ENCODE measurements at places on chromosomes 12 and 14. TPM values are rescaled to one million over a fixed set of nuclear protein-coding genes. Genes with fewer than 3 reads are reported as not detected.

The CLEC6A gene
- total RNA-seq: not detected

The HHIPL1 gene
- total RNA-seq: 11.9 TPM

The SLC6A12 gene
- total RNA-seq: 1.4 TPM

The MYO1H gene
- total RNA-seq: not detected

The WNT1 gene
- total RNA-seq: not detected

The CPNE6 gene
- total RNA-seq: not detected

The RTN1 gene
- 52.3 TPM for total RNA-seq

The POTEM gene
- total RNA-seq: not detected

The MGST1 gene
- total RNA-seq: 101 TPM

The APOLD1 gene
- 189 TPM for total RNA-seq

The PITPNM2 gene
- 8.4 TPM for total RNA-seq

The PLA2G1B gene
- total RNA-seq: not detected

The KDM2B gene
- total RNA-seq: 17.3 TPM

The TOMM20L gene
- not detected for total RNA-seq

The DTX1 gene
- 4.5 TPM for total RNA-seq

The PLBD1 gene
- total RNA-seq: 15.2 TPM

The GNB3 gene
- 10.4 TPM for total RNA-seq

The PRPH gene
- total RNA-seq: not detected

The KLRK1 gene
- not detected for total RNA-seq

The TRIM9 gene
- total RNA-seq: 4.2 TPM

The NANOG gene
- not detected for total RNA-seq

The SELPLG gene
- total RNA-seq: 2.6 TPM

The CISTR gene
- total RNA-seq: not detected

The RPL6 gene
- 951 TPM for total RNA-seq

The BDKRB2 gene
- total RNA-seq: 7.9 TPM

The CALM1 gene
- total RNA-seq: 178 TPM

The RNASE3 gene
- total RNA-seq: not detected

The CFAP54 gene
- not detected for total RNA-seq

The NKX2-1 gene
- total RNA-seq: not detected

The NKX2-8 gene
- total RNA-seq: not detected

The LMO3 gene
- total RNA-seq: 20.2 TPM

The MEG3 gene
- total RNA-seq: 105 TPM

The CYP27B1 gene
- total RNA-seq: not detected

The NRIP2 gene
- 9.7 TPM for total RNA-seq

The MUCL1 gene
- not detected for total RNA-seq

The SMIM41 gene
- total RNA-seq: 7.9 TPM

The ETFBKMT gene
- 0.64 TPM for total RNA-seq

The FZD10 gene
- 0.21 TPM for total RNA-seq

The GPRC5D gene
- total RNA-seq: not detected

The NRXN3 gene
- total RNA-seq: 21.0 TPM

The PTPN21 gene
- total RNA-seq: 18.1 TPM

The KRT6C gene
- not detected for total RNA-seq

The RNU4-1 gene
- total RNA-seq: not detected

The ADAM20 gene
- total RNA-seq: 4.6 TPM

The CCDC175 gene
- not detected for total RNA-seq

The TPPP2 gene
- not detected for total RNA-seq

The BRMS1L gene
- 7.7 TPM for total RNA-seq

The ENDOU gene
- not detected for total RNA-seq

The CIROP gene
- total RNA-seq: not detected

The LRP1-AS gene
- not detected for total RNA-seq

The LMNTD1 gene
- not detected for total RNA-seq

Data from ascending aorta (tissue), 2 donors.